Stimulated activated CD8-positive, alpha-beta memory T cell treated with anti-CD3 and anti-CD28 coated beads, Interleukin-2, amount 100 ng/mL, for 48 hours (primary cell): ENCODE measurements at places on chromosomes 13 and 19.

DNA sequence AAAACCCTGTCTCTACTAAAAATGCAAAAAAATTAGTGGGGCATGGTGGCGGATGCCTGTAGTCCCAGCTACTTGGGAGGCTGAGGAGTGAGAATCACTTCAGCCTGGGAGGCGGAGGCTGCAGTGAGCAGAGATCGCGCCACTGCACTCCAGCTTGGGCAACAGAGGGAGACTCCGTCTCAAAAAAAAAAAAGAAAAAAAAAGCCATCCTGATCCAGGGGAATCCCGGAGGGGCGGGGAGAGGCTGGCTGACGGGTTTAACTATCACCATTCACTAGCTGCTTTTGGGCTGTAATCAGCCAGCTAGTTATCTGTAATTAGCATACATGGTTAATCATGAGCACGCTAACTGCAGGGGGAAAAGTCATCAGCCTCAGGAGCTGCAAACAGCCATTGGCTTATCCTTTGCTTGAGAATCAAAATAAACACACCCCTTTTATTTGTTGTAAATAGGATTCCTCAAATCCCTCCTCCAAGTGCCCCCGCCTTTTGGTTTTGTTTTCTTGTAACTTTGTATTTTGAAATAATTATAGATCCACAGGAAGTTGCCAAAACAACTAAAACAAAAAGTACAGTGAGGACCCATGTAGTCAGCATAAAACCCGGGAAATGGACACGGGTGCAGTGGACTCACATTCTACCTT is 9.6 kb downstream of the FSD1 start:
- no peak for DNase-seq

DNA sequence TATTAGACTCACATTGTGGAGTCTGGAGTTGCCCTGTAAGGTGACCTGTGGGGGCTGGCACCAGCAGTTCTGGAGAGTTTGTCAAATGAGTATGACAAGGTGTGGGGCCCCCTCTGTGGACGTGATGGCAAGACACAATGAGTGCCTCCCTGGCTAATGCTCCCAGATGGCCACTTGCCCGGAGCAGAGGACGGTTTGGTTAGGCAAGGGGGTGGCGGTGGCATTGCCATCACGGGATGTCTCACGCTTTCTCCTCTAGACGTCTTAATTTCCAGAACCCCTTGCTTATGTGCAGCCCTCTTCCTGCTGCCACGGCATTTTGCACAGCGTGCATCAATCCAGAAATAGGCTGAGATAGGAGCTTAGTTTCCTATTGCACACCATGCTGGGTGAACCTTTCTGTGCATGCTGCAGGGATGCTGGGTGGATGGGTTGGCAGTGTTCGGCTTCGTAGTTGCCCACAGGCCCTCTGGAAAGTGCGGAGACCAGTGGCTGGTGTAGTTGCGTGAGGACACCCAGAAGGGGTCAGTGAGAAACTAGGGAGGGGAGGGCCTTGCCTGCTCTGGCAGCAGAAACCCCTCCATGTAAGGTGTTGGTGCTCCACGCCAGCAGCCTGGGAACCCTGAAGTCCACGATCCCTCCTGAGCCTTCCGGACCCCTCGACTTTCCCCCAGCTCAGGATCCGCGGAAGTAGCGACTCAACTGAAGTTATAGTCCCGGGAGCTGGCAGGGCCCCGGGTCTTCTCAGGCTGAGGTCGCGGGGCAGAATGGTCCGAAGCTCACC is 18.1 kb upstream of the LRP3 start:
- no peak for DNase-seq

GRCh38 chr13:110766671-110767430 is 53.4 kb downstream of the ING1 start:
- no peak for DNase-seq

DNA sequence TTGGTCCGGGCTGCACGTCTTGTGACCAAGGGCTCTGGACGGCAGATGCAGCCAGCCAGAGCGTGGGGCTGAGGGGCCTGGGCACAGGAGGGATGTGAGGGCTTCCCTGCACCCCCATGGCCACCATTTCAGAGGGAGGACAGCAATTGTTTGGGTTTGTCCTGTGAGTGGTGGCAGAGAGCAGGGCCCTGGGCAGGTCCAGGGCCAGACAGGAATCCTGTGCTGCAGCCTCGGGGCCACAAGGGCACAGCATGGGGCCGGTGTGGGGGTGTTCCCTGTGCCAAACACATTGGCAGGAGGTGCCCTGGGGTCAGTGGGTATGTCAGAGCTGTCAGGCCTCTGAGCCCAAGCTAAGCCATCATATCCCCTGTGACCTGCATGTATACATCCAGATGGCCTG is 32.2 kb downstream of the WTIP start:
- no peak for DNase-seq

DNA sequence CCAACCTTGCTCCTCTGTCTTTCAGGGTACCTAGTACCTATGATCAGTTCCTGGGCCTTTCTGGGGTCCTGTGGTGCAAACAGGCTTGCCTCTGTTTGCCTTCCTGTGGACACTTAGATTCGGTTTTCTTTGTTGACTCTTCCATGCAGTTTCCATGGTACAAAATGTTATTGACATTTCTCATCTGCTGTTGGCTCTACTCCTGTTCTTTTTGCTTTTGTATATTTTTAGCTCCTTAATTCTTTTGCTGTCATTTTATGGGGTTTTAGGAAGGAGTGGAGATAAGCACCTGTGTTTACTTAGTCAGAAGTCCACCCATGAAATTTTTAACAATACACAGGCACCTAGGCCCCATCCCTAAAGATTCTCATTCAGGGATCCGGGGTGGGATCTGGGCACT is 20.5 kb upstream of the CNMD start:
- DNase-seq, result no peak

- no peak for DNase-seq
These were observed 25.3 kb downstream of the RNASEH2B start for GRCh38 chr13:50934735-50935435.

GRCh38 chr19:46303691-46304397 is 7.0 kb downstream of the HIF3A start:
- DNase-seq, result no peak

GRCh38 chr13:42478531-42479156 is 95.3 kb upstream of the TNFSF11 start:
- no peak for DNase-seq

- DNase-seq, result no peak
These were observed 459 bp upstream of the GRIN2D start for GRCh38 chr19:48392860-48393558.

DNA sequence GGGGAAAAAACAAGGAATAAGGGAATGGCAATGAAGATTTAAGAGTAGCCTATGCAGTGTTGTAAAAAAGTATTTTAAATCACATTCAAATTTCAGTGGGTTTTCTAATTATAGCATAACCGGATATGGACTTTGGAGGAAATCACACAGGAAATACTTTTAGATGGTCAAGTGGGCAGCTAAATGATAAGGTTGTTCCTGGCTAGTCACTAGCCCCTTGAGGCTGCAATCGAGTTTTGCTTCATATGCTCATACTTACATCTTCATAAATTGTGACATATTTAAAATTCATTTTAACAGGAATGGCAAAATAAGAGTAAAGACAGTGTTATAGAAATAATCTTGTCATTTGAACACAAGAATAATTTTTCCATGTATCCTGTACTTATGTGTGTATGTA is 88.9 kb downstream of the WDFY2 start:
- no peak for DNase-seq

GRCh38 chr19:50255115-50255514 is 51.7 kb downstream of the MYH14 start:
- DNase-seq, result no peak

- DNase-seq, result no peak
These were observed 222.0 kb downstream of the PCDH9 start for GRCh38 chr13:67008075-67008668.

DNA sequence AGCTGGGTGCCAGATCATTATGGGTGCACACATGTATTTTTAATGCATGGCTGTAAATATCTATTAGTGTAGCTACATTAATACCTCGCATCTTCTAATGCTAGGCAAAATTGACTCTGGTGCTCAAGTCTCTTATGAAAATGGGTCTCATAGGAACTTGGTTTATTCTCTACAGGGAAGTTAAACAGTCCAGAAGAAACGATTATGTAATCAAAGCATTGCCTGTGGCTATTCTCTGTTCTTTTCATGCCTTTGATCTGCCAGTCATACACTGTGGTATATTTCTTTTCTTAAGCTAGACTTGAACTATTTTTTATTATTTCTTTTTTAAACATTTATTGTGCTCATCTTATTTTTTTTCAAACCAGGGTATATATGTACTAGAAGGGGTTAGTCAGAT is 1015.0 kb downstream of the SLITRK1 start:
- DNase-seq, result no peak

DNA sequence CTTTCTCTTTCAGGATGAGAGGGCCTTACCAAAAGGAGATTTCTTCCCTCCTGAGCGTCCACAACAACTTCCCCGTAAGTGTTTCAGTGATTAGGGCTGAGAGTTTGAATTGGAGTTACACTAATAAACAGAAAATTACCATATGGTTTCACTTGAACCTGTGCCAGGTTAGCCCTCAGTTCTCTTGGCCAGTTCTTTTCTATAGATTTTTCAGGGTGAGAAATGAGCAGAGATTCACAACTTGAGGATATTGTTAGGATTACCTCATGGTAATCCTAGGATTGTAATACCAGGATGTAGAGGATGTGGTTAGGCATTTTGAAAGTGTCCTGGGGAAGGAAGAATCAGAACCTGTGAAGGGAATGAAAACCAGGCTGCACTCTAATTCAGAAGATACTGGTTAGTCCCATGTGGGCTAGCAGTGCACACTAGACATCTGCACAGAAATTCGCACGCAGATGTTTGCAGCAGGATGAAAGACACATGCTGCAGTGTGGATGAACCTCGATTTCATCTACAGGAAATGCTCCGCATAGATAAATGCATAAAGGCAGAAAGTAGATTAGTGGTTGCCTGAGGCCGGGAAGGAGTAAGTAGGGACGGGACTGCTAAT is 24.1 kb downstream of the HNRNPM start:
- DNase-seq, result no peak

GRCh38 chr19:3250675-3251074 is 26.2 kb downstream of the CELF5 start:
- DNase-seq, result no peak

DNA sequence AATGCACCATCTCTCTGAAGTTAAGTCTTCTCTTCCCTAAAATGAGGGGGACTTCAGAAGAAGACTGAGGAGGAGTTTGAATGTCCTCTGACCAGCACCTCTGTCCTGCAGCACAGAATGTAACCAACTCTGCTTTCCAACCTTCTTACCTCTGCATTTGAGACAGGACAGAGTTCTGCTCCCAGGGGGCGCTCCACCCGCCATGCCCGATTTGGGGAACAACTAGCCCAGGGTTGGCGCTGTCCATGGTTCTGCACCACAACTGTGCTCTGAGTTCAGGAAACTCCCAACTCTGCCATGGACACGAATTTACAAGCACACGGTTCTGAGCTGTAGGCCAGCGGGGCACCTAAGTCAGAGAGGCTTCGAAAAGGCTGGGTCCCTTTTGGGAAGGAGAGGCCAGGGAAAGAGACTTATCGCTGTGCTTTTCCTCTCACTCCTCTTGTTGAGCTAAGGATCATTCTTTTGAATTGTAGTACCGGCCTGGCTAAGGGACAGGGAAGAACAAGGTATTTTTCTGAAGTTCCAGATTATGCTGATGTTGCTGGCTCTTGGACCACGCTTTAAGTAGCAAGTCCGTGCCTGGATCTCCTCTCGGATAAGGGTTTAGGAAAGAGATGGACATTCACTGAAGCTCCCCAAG is 22.2 kb downstream of the SIGLEC5 start:
- peak; percentile 70 for DNase-seq

GRCh38 chr19:13013649-13014048 is 18.4 kb downstream of the NFIX start:
- DNase-seq, result no peak

GRCh38 chr19:10611907-10612306 is 13.4 kb upstream of the SLC44A2 start:
- DNase-seq, result no peak

GRCh38 chr19:13606156-13606555 is 99.9 kb upstream of the CACNA1A start:
- DNase-seq, result no peak

GRCh38 chr13:46339035-46339666 is 47.9 kb downstream of the RUBCNL start:
- no peak for DNase-seq

GRCh38 chr13:44757671-44758070 is 181.5 kb upstream of the TSC22D1 start:
- DNase-seq, result no peak

GRCh38 chr13:33846303-33847062 is 28.5 kb downstream of the RFC3 start:
- no peak for DNase-seq

- no peak for DNase-seq
These were observed 6.6 kb upstream of the C1QTNF9B start for GRCh38 chr13:23903906-23904280.

GRCh38 chr13:95137096-95137495 is 164.2 kb downstream of the ABCC4 start:
- DNase-seq, result no peak
